Activated CD4-positive, alpha-beta T cell treated with anti-CD3 and anti-CD28 coated beads for 36 hours (primary cell): ENCODE measurements at places on chromosomes 6 and 20.
A peak's percentile ranks its signal among the peaks of the same experiment; 100 is the strongest.

GRCh38 chr6:12359036-12359435 is 68.9 kb downstream of the EDN1 start:
- DNase-seq: no peak
- H3K4me3 ChIP-seq: no peak overlapping the region
- no peaks in the 10 kb centered on the region for H3K36me3 ChIP-seq
- no peak overlapping the region for H3K27ac ChIP-seq
- peaks cover 4% of the 10 kb centered on the region for H3K27me3 ChIP-seq

GRCh38 chr20:38825571-38825900 is 20.0 kb downstream of the PPP1R16B start:
- no peak overlapping the region for H3K4me3 ChIP-seq
- no peaks in the 10 kb centered on the region for H3K27me3 ChIP-seq
- peaks cover 90% of the 10 kb centered on the region for H3K4me1 ChIP-seq
- peaks cover 77% of the 10 kb centered on the region for H3K36me3 ChIP-seq

GRCh38 chr6:11317885-11318771 is 85.7 kb upstream of the NEDD9 start:
- no peaks in the 10 kb centered on the region for H3K27me3 ChIP-seq
- H3K27ac ChIP-seq: peak overlapping the region; percentile 85
- H3K4me1 ChIP-seq: peaks cover 53% of the 10 kb centered on the region

DNA sequence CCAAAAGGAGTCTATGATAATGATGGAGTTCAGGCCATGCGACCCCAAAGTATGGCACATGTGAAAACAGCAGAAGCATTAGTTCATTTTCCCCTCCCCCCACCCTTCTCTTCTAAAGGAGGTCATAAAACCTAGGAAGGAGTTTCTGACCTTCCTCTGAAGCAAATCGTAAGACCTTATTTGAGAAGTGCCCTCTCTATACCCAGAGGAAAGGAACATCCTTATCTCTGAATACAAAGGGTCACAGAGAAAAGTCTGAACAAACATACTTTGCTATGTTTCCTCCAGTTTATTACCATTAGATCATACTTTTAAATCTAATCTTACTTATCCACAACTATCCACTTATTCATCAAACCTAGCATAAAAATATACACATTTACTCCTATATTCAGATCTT is 48.6 kb downstream of the SLX4IP start:
- H3K4me3 ChIP-seq: no peak overlapping the region
- no peaks in the 10 kb centered on the region for H3K4me1 ChIP-seq
- no peaks in the 10 kb centered on the region for H3K27me3 ChIP-seq
- no peak for DNase-seq

- no peaks in the 10 kb centered on the region for H3K27me3 ChIP-seq
- H3K36me3 ChIP-seq: no peaks in the 10 kb centered on the region
- no peak for DNase-seq
- no peak overlapping the region for H3K4me3 ChIP-seq
These were observed 75.6 kb downstream of the PRL start for GRCh38 chr6:22221211-22221610.

- no peak for DNase-seq
- no peaks in the 10 kb centered on the region for H3K27me3 ChIP-seq
- H3K4me1 ChIP-seq: no peaks in the 10 kb centered on the region
- no peak overlapping the region for H3K27ac ChIP-seq
- no peaks in the 10 kb centered on the region for H3K36me3 ChIP-seq
These were observed 121.2 kb downstream of the MMUT start for GRCh38 chr6:49341869-49342268.
